ENCODE measurements at places on chromosomes 16 and 17.

- no peak for DNase-seq
These were observed 22.2 kb downstream of the ANKFN1 start for GRCh38 chr17:56175299-56175955.

- DNase-seq = no peak
These were observed 9.9 kb downstream of the GINS2 start for GRCh38 chr16:85678821-85679220.

DNA sequence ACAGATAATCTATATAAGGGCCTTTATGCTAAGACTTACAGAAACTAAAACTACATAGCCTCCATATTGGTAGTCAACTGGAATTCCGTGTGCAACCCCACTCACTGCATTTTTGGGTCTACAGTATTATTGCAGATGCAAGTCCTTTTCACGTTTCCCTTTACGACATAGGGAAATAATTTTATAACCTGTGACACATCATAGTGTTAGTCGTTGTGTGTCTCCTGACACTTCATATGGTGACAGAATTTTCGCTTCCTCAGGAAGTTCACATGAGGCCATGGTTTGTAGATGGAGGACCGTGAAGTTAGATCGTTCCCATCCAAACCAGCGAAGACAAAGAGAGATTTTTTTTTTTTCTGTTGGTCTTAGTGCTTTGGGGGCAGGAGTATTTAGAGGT lies 15.7 kb upstream of the MRC2 start:
- DNase-seq = no peak

DNA sequence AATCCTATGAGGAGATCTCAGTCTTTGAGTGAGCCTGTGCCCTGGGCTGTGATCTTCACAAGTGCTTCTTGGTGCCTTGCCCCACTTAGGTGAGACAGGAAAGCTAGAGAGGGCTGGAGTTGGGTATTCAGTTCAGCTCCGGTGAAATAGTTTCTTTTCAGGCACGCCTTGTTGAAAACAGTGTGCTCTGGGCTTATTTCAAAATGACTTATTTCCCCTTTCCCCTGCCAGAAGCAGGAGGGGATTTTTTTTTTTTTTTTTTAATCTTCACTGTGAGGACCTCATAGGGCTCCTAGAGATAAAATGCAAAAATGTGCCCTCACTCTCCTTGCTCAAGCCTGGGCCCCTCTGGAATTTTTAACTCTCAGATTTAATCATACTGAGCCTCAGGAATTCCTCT lies 27.2 kb downstream of the MOSMO start:
- no peak for DNase-seq

- peak; percentile 27 for DNase-seq
These were observed 674 bp downstream of the C17orf75 start for GRCh38 chr17:32341141-32341856.

- no peak for DNase-seq
These were observed 17.9 kb downstream of the NSRP1 start for GRCh38 chr17:30134551-30134950.

DNA sequence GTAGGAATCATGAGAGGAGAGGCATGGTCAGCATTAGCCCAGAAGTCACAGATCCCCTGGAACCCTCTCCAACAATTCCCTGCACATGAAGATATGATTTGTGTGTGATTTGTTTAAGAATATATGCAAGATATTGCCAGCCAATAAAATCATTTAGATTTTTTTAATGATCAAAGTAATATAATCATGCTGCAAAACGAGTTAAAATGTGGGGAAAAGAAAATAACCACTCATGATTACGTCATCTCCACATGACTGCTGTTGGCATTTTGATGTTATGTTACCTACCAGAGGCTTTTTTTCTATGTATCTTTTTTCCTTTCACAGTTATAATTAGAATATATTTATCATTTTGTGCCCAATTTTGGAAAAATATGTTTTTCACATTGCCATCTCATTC lies 22.4 kb downstream of the SLC35G3 start:
- DNase-seq = no peak

GRCh38 chr16:73319737-73320136 lies 271.8 kb upstream of the ZFHX3 start:
- no peak for DNase-seq

DNA sequence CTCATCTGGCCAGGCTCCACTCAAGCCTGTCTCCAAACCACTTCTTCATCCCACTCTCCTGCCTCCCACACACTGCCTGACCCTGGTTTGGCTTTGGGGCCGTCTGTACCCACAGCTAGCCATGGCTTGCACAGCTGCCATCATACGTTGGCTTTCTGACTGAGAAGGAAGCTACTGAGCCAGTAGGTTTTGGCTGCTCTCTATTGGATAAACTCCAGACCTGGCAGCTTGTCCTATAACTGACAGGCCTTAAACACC lies 3.9 kb downstream of the MIF4GD start:
- DNase-seq = no peak

GRCh38 chr16:72536723-72537435 lies 364.9 kb upstream of the PMFBP1 start:
- no peak for DNase-seq

GRCh38 chr17:74478420-74479100 lies 12.1 kb downstream of the CD300A start:
- peak; percentile 19 for DNase-seq

- no peak for DNase-seq
These were observed 13.1 kb downstream of the CCR7 start for GRCh38 chr17:40551879-40552768.

DNA sequence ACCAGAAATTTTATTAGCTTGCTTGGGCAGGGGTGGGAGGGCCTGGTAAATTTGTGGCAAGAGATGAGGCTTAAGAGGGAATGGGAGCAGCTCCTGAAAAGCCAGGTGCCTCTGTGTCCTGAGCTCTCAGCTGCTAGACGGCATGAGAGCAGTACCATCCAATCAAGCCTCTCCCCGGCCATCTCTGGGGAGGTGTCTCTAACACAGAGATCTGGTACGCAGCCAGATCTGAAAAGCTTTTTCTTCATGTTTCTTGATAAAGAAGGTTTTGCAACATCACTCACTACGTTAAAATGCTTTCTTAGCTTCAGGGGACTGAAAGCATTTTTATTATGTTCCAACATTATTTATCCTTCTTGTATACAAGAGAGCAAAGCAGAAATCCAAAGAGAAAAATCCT lies 488.2 kb downstream of the RBFOX1 start:
- no peak for DNase-seq

GRCh38 chr16:66853261-66854139 lies 9.3 kb downstream of the CA7 start:
- no peak for DNase-seq

DNA sequence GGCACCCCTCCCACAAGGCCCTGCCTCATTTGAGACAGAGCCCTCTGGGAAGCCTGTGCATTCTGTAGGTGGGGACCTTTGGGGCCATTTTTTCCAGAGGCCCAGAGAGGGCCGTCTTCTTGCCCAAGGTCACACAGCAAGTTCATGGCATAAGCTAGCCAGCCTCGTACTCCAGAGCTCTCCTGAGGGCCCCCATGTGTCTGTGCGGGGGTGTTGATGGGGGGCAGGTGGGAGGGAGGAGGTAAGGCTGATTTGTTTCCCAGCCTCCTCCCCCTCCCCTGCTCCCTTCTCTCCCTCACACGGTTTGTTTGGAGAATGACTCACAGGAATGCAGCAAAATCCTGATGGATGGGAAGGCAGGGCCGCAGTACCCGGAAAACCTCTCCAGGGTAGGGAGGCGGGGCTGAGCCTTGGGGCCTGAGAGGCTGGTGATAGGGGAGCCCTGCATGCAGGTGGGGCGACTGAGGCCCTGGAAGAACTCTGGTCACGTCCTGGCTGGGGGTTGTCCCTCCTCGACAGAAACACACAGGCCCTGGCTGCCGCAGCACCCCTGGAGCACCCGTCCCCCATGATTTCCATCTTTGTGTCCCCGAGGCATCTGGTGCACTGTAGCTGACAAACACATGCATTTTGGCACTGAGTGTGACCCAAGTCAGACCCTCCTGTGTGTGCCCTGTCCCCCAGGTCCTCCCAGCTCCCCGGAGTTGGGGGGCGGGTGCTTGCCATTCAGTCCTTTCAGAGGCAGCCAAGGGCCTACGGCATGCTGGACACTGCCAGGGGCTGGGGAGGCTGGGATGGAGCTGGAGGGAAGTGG lies 29.7 kb downstream of the RAI1 start:
- no peak for DNase-seq

- DNase-seq = no peak
These were observed 152.7 kb upstream of the GNAO1 start for GRCh38 chr16:56038564-56039098.

DNA sequence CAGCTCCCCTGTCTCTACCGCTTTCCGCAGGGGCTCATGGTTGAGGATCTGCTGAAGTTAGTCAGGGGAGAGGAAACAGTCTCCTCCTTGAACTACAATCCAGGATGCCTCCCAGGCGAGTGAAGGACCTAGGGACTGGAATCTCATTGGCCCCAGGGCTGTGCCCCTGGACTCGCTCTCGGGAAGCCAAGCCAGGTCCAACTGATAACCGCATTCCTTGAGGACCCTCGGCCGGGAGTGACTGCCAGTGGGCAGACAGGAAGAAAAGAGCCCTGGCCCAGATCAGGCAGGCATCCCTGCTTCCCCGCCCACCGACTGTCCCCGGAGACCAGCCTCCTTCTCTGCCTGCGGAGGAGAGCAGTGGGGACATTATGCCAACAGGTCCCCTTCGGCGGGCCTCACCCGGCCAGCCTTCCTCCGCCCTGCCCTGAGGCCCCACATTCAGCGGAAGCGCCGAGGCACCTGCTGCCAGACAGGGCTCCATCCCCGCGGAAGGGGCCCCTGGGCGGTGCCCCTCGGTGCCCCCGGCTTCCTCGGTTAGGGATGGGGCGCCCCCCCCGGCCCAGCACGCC lies 776 bp downstream of the LRRC75A start:
- no peak for DNase-seq

DNA sequence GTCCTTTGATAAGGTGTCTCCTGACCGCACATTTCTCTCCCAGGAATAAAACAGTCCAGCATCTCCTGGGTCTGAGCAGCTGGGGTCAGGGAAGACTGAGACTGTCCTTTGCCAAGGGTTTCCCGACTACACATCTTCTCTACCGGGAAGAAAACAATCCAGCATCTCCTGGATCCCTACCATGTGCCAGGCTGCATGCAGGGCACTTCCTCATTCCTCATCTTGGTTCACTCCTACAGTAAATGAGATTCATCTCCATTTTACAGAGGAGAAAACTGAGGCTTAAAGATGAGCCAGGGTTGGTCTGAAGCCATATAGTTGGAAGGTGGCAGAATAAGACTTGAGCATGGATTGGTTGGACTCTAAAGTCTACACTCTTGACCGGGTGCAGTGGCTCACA lies 36.7 kb downstream of the NOG start:
- no peak for DNase-seq

DNA sequence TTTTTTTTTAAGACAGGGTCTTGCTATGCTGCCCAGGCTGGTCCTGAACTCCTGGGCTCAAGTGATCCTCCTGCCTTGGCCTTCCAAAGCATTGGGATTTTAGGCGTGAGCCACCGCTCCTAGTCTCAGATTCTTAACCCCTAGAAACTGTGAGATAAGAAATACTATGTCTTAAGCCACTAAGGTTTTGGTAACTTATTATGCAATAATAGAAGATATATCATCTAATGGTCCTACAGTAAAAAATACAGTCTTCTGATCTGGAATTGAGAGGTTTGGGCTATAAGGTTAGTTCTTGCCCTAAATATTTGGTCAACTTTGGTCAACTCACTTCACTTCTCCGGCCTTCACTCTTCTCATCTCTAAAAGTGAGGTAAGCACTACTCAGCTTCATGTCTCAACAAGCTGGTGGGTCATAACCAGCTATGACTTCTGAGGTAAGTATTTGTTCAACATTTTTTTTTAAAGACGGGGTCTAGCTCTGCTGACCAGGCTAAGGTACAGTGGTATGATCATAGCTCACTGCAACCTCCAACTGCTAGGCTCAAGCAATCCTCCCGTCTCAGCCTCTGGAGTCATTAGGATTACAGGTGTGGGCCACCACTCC lies 14.7 kb downstream of the RAD51D start:
- DNase-seq = no peak

GRCh38 chr16:77749415-77749814 lies 27.1 kb downstream of the NUDT7 start:
- no peak for DNase-seq

GRCh38 chr16:25011891-25012514 lies 3.2 kb downstream of the ARHGAP17 start:
- DNase-seq = no peak

DNA sequence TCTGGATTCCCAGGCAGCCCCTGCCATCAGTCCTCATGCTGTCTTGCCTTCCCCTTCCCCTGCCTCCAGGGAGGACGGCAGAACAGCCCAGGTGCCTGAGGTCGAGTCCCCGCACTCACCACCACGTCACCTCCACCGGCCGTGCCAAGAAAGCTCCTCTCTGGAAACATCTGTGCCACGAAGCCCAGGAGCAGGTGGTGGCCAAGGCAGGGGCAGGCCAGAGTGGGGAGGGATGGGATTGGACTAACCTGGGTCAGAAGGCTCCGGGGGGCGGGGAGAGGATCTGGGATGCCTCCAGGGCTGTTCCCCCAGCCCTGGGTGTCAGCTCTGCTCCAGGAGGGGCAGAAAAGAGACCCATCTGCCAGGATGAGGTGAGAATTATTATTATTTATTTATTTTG lies 7.4 kb upstream of the DPEP1 start:
- no peak for DNase-seq

DNA sequence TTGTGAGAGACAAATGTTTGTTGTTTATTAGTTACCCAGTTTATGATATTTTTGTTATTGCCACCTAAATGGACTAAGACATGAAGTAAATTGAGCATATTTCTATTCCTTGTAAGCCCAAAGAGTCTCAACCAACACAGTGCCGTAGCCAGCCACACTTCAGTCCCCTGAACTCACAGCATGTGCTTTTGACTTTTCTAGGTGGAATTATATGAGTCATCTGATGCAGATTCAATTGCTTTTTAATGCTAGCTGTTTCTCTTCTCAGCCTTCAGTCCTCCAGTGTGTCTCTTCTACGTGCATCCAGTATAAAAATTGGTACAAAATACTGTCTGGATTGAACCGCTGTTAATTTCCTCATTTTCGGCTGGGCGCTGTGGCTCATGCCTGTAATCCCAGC lies 39.0 kb downstream of the IQCK start:
- no peak for DNase-seq

DNA sequence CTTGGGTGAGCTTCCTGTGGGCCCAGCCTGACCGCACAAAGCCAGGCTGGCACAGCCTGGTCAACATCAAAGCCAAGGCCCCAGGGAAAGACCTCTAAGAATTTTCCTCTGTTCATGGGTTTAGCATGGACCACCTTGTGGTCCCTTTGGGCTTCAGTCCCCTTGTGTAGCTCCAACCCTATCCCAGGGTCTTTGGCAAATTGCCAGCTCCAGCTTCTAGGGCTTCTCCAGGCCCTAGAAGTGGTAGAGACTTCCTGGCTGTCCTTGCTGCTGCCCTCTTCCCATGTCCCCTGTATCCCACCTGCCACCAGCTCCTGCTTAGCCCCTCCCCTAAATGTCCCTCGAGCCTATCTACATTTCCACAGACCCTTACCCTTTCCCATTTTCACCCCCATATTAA lies 9.7 kb upstream of the ITGA3 start:
- no peak for DNase-seq

DNA sequence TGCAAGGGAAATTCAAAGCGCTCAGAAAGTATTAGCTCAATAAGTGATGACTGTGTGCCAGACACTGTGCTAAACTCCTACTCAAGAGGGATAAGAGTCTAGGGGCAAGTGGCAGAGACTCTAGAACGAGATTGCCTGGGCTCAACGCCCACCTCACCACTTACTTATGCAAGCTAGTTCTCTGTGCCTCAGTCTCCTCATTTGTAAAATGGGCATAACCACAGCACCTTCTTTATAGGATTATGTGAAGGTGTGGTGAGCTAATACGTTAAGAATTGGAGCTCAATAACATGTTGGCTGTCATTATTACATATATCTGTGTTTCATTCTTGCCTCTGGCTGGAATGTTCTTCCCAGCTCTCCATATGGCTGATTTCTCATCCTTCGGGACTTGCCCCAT lies 15.4 kb downstream of the DEXI start:
- no peak for DNase-seq

GRCh38 chr16:55466209-55466608 lies 12.8 kb upstream of the MMP2 start:
- DNase-seq = no peak
